ENCODE measurements at places on chromosomes 5 and 9. TPM values are rescaled to one million over a fixed set of nuclear protein-coding genes. Genes with fewer than 3 reads are reported as not detected.
A peak's percentile ranks its signal among the peaks of the same experiment; 100 is the strongest.

GRCh38 chr5:172830876-172831662 lies 3.0 kb upstream of the ERGIC1 start:
- H3K27ac ChIP-seq: no peak overlapping the region
- no peak for DNase-seq
- H3K27me3 ChIP-seq: no peaks in the 10 kb centered on the region
- H3K4me3 ChIP-seq: no peak overlapping the region
- H3K36me3 ChIP-seq: no peaks in the 10 kb centered on the region

DNA sequence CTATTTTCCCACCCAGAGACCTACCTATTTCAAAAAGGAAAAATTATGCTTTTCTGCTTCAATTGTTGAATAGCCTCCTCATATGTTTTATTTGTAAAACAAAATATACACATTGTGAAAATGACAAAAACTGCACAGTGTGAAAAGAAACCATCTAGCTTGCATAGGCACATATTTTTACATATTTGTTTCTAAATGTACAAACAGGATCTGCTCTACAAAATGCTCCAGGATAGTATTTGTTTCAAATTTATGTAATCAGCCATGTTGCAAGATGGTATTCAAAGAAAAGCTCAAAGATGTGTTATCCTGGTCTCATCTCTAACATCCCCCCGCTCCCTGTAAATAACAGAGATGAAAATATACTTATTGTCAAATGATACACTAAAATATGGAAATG lies 366.1 kb upstream of the MPDZ start:
- no peak overlapping the region for H3K4me3 ChIP-seq
- H3K27ac ChIP-seq: no peak overlapping the region
- H3K4me1 ChIP-seq: peaks cover 8% of the 10 kb centered on the region
- H3K27me3 ChIP-seq: no peaks in the 10 kb centered on the region
- no peaks in the 10 kb centered on the region for H3K36me3 ChIP-seq

GRCh38 chr9:95055851-95056551 lies 261.5 kb downstream of the FANCC start:
- peaks cover 96% of the 10 kb centered on the region for H3K4me1 ChIP-seq
- DNase-seq: no peak
- H3K27ac ChIP-seq: peak overlapping the region; percentile 99
- H3K36me3 ChIP-seq: no peaks in the 10 kb centered on the region
- H3K4me3 ChIP-seq: no peak overlapping the region
- H3K27me3 ChIP-seq: no peaks in the 10 kb centered on the region

DNA sequence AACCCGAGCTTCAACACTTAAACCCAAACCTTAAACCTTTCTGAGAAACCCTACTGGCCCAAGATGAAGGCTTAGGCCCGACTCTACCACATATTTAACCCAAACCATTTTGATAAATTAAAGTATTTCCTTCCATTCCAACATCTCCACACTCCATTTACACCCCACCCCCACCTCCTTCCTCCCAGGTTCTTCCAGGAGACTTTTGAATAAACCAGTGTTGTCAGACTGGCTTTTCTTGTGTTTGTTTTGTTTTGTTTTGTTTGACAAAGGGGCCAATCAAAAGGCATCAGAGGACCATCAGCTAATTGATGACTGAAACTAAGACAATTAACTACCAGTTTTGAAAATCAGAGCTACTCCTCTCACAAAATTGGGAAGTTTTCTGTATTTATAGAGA lies 4.6 kb upstream of the ZNF608 start:
- no peaks in the 10 kb centered on the region for H3K36me3 ChIP-seq
- no peaks in the 10 kb centered on the region for H3K27me3 ChIP-seq
- no peak for DNase-seq
- H3K27ac ChIP-seq: no peak overlapping the region
- no peak overlapping the region for H3K4me3 ChIP-seq
- no peaks in the 10 kb centered on the region for H3K4me1 ChIP-seq

GRCh38 chr9:108443741-108444140 lies 412.0 kb downstream of the ACTL7B start:
- H3K36me3 ChIP-seq: no peaks in the 10 kb centered on the region
- no peaks in the 10 kb centered on the region for H3K27me3 ChIP-seq
- peak overlapping the region; percentile 50 for H3K27ac ChIP-seq
- peaks cover 13% of the 10 kb centered on the region for H3K4me1 ChIP-seq

GRCh38 chr9:117734523-117735314 lies 30.5 kb downstream of the TLR4 start:
- no peaks in the 10 kb centered on the region for H3K27me3 ChIP-seq
- no peak overlapping the region for H3K4me3 ChIP-seq
- H3K4me1 ChIP-seq: no peaks in the 10 kb centered on the region
- H3K36me3 ChIP-seq: no peaks in the 10 kb centered on the region
- DNase-seq: no peak

- H3K4me1 ChIP-seq: peaks cover 27% of the 10 kb centered on the region
- H3K27ac ChIP-seq: no peak overlapping the region
- no peak overlapping the region for H3K4me3 ChIP-seq
- no peaks in the 10 kb centered on the region for H3K36me3 ChIP-seq
Measured at GRCh38 chr5:68420476-68421344, 205.2 kb downstream of the PIK3R1 start.

- no peaks in the 10 kb centered on the region for H3K36me3 ChIP-seq
- H3K27me3 ChIP-seq: no peaks in the 10 kb centered on the region
- H3K4me3 ChIP-seq: no peak overlapping the region
Measured at GRCh38 chr9:71858812-71859211, 52.2 kb downstream of the ABHD17B start.

DNA sequence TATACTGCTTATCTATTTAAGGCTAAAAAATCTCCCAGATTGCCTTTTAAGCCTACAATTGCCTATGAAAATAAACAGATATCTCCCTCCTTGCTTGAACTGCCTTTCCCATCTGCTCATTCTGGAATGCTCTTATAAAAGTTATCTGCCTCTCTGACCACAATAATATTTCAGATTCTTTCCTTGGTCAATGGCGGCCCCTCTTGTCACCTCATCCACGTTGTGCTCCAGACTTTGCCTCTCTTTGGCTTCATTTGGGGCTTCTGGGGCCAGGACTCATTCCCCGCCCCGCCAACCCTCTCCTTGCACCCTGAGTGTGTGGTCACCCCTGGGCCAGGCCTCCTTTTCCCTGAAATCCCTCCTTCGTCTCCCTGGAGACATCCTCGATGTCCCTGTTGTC lies 110.0 kb upstream of the RPS23 start:
- no peaks in the 10 kb centered on the region for H3K4me1 ChIP-seq
- no peaks in the 10 kb centered on the region for H3K27me3 ChIP-seq
- DNase-seq: no peak
- no peaks in the 10 kb centered on the region for H3K36me3 ChIP-seq
- H3K4me3 ChIP-seq: no peak overlapping the region
- no peak overlapping the region for H3K27ac ChIP-seq

DNA sequence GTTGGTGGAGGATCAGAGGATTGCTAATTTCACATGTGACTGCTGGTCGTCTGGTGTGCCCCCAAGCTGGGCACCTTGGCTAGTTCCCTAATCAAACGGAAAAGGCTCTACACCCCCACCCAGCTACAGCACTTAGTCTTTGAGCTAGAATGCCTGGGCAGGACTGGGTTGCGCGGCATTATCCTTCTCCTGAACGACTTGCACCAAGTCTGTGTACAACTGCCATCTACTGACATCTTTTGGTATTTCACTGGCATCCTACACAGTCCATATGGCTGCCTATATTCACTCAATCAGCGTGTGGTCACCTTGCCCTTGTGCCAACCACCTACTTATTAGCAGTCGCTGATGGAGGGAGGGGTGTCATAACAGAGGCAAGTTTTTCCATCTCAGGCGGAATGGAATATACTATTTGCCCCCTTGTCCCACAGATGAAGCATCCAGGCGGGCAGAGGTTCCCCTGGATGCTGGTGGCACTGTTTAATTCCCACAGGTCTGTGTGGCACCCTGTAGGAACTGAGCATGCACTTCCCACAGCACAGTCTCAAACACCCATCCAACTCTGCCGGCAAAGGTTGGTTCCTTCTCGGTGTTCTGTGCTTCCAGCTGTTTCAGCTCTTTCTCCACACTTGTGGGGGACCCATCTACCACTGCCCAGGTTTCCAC lies 150.1 kb downstream of the OSTF1 start:
- H3K36me3 ChIP-seq: no peaks in the 10 kb centered on the region
- H3K27me3 ChIP-seq: no peaks in the 10 kb centered on the region
- H3K4me1 ChIP-seq: no peaks in the 10 kb centered on the region
- H3K27ac ChIP-seq: no peak overlapping the region
- no peak overlapping the region for H3K4me3 ChIP-seq

GRCh38 chr9:106487266-106487665 lies 375.7 kb upstream of the ZNF462 start:
- no peaks in the 10 kb centered on the region for H3K36me3 ChIP-seq
- no peaks in the 10 kb centered on the region for H3K4me1 ChIP-seq
- no peaks in the 10 kb centered on the region for H3K27me3 ChIP-seq
- no peak for DNase-seq
- no peak overlapping the region for H3K4me3 ChIP-seq
- H3K27ac ChIP-seq: no peak overlapping the region

- H3K27ac ChIP-seq: no peak overlapping the region
- peaks cover 39% of the 10 kb centered on the region for H3K4me1 ChIP-seq
- no peaks in the 10 kb centered on the region for H3K27me3 ChIP-seq
Measured at GRCh38 chr5:102627315-102627714, 127.8 kb upstream of the PAM start.

Gene RASGEF1C
- total RNA-seq: 4.2 TPM

Gene CAPSL
- not detected for total RNA-seq

Gene IL13
- total RNA-seq: not detected

Gene OLFML2A
- total RNA-seq: 147 TPM

Gene FBXO10
- 15.8 TPM for total RNA-seq

Measured in sigmoid colon (tissue), 7 donors.